ENCODE measurements at places on chromosomes 5 and 9. TPM values are rescaled to one million over a fixed set of nuclear protein-coding genes. Genes with fewer than 3 reads are reported as not detected.

PCDHGA10 gene
- total RNA-seq, result 5.3 TPM

TNC gene
- total RNA-seq, result 52.2 TPM

IRGM gene
- 4.7 TPM for total RNA-seq

PCDHGA12 gene
- total RNA-seq, result 2.4 TPM

PCAT7 gene
- total RNA-seq, result 0.45 TPM

NRG2 gene
- total RNA-seq, result 1.0 TPM

PCDHGB2 gene
- total RNA-seq, result 10.7 TPM

C9orf153 gene
- 0.92 TPM for total RNA-seq

PCDHA12 gene
- not detected for total RNA-seq

Measured in stomach (tissue), 19 donors.